Vagina (tissue), 2 donors: ENCODE measurements at places on chromosomes 4 and X.

- no peaks in the 10 kb centered on the region for H3K27me3 ChIP-seq
- H3K27ac ChIP-seq = no peak overlapping the region
- peaks cover 4% of the 10 kb centered on the region for H3K4me1 ChIP-seq
Measured at GRCh38 chr4:11585506-11585905, 156.8 kb upstream of the HS3ST1 start.

GRCh38 chrX:1170243-1170642, 42.2 kb downstream of the CRLF2 start:
- no peak overlapping the region for H3K4me3 ChIP-seq
- H3K36me3 ChIP-seq = no peaks in the 10 kb centered on the region
- H3K27me3 ChIP-seq = no peaks in the 10 kb centered on the region
- DNase-seq = no peak
- H3K4me1 ChIP-seq = no peaks in the 10 kb centered on the region

DNA sequence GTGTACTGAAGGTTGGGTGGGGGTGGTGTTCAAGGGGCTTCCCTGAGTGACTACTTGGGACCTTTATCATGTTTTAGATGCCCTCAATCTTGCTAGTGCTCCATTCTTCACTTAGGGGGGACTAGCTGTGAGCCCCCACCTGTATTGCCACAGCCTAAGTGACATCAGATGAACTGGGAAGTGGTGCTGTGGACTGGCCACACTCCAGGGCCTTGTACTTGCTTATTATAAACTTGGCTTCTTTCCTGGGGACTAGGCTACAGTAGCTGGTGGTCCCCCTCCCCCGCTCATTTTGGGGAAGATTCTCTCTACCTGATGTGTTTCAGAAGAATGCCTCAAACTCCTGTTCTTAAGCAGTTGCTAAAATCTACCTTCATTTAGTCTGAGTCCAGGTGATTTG, 46.7 kb upstream of the WDR1 start:
- DNase-seq = no peak
- no peaks in the 10 kb centered on the region for H3K4me1 ChIP-seq
- H3K36me3 ChIP-seq = no peaks in the 10 kb centered on the region
- H3K27me3 ChIP-seq = no peaks in the 10 kb centered on the region

- no peak overlapping the region for H3K4me3 ChIP-seq
- no peaks in the 10 kb centered on the region for H3K4me1 ChIP-seq
- no peak overlapping the region for H3K27ac ChIP-seq
- H3K27me3 ChIP-seq = no peaks in the 10 kb centered on the region
- H3K36me3 ChIP-seq = no peaks in the 10 kb centered on the region
Measured at GRCh38 chrX:122134291-122134690, 1049.8 kb upstream of the GRIA3 start.

GRCh38 chr4:113433536-113434246, 327.8 kb downstream of the CAMK2D start:
- DNase-seq = no peak
- peaks cover 40% of the 10 kb centered on the region for H3K4me1 ChIP-seq
- no peaks in the 10 kb centered on the region for H3K27me3 ChIP-seq
- no peak overlapping the region for H3K4me3 ChIP-seq
- no peak overlapping the region for H3K27ac ChIP-seq

DNA sequence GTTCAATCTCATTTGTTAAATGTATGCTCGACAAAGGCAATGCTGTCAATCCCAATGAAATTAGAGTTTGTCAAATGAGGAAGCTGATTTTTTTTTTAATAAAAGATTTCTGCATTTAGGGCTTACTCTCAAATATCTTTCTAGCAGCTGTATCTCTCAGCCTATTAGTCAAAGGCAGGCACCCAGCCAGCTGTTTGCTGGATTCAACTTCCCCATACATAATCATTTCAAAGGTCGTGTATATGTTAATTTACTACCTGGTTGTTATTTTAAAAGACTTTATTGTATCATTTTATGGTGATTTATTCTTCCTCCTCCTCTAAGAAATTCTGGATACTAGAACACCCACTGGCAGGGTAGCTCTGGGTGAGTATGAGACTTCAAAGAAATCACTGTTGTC, 27.1 kb downstream of the RAI2 start:
- no peak overlapping the region for H3K4me3 ChIP-seq
- H3K27me3 ChIP-seq = no peaks in the 10 kb centered on the region
- no peak for DNase-seq
- no peaks in the 10 kb centered on the region for H3K36me3 ChIP-seq

DNA sequence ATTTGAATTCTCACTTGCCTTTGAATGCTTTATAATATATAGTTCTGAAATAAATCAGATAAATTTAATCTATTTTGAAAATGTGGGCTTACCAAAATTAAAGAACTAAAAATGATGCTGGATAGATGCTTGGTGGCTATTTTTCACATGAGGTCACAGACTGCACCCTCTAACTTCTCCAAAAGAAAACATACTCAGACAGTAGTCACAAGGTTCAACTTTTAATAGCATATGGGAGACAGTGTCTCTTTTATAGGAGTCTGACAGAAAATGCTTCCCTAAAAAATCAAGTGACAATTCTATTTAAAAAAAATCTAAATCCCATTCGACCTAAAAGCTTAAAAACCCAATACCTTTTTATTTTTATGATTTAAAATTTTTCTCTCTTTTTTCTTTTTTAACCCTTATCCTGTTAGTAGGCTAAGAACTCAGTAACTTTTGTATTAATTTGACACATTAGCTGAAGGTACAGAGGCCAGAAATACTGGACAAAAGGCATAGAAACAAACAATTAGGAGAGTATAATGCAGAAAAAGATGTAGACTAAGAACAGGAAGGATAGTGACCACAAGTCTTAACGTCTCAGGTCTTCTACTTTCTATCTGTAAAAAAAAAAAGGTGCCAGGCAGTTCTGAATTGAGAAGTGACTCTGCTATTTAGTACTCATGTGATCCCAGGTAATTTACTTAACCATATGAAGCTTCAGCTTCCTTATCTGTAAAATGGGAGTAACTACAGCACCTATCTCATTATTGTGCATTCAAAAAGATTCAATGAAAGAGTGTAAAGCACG, 7.6 kb downstream of the TIGD4 start:
- H3K4me3 ChIP-seq = no peak overlapping the region
- no peak overlapping the region for H3K27ac ChIP-seq
- no peak for DNase-seq
- no peaks in the 10 kb centered on the region for H3K36me3 ChIP-seq
- H3K27me3 ChIP-seq = no peaks in the 10 kb centered on the region

DNA sequence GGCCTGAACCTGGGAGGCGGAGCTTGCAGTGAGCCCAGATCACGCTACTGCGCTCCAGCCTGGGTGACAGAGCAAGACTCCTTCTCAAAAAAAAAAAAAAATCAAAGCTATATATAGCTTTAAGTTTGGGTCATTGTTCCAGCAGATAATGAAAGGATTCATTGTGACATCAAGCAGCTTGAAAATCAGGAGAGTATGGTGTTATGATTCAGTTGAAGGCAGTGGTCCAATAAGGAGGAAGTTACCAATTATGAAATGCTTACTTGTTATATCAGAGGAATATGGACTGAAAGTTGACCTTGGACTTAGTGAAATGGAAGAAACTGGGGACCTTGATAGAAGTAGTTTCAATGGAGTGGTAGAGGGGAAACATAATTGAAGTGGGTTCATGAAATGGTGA, 140.4 kb upstream of the MAD2L1 start:
- H3K4me1 ChIP-seq = no peaks in the 10 kb centered on the region
- no peak for DNase-seq
- H3K27ac ChIP-seq = no peak overlapping the region

DNA sequence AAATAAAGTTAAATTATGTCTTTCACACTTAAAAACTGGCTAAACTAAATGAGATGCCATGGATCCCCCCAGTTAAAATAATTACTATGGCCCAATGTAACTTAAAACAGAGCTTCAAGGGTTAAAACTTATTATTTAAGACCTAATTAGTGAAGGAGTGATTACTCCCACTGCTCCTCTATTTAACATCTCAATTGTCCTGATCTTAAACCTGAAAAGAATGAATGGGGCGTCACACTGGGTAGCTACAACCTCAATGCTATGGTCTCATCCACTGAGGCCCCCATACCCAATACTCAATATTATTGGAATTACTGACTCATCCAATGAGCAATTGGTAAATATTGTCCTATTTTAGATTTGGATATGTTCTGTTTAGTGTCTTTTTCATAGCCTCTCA, 21.1 kb upstream of the TMEM255A start:
- no peak overlapping the region for H3K27ac ChIP-seq
- no peaks in the 10 kb centered on the region for H3K36me3 ChIP-seq
- H3K27me3 ChIP-seq = no peaks in the 10 kb centered on the region
- DNase-seq = no peak

DNA sequence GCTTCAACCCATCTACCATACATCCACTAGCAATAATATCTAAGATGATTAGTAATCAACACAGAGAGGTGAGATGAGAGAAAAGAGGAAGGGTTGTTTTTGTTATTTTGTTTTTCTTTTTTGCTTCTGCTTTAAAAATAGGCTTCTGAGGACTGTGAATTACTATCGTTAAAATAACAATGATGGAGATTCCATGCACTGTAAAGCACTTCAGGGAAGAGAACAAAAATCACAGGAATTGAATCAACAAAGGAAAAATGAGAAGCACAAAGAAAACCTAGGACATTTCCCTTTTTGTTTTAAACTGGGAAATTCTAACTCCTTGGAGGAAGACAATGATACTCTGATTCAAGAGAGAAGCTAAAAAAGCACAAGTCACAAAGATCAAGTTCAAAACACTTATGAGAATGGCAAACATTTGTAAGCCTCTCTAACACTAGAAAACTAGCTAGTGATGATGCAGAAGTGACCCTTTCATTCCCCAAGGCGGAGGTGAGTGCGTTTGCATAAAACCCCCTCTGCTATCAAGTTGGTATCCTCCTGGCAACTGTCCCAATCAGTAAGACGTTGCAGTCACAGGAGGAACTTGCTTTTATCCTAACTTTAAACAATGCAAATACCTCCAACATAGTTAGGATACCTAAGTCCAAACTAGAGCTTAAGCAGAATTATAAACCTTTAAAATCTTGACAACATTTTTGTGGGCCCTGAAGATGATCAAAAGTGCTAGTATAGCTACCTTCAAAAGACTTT, 308.5 kb downstream of the CAMK2D start:
- H3K36me3 ChIP-seq = peaks cover 5% of the 10 kb centered on the region
- no peak overlapping the region for H3K27ac ChIP-seq
- peaks cover 8% of the 10 kb centered on the region for H3K4me1 ChIP-seq
- H3K4me3 ChIP-seq = no peak overlapping the region
- DNase-seq = no peak
- no peaks in the 10 kb centered on the region for H3K27me3 ChIP-seq

- H3K4me3 ChIP-seq = no peak overlapping the region
- H3K36me3 ChIP-seq = no peaks in the 10 kb centered on the region
- H3K4me1 ChIP-seq = no peaks in the 10 kb centered on the region
Measured at GRCh38 chrX:73758250-73758649, 195.3 kb downstream of the CHIC1 start.

GRCh38 chr4:163747886-163748285, 253.4 kb downstream of the TMA16 start:
- no peak for DNase-seq
- no peaks in the 10 kb centered on the region for H3K36me3 ChIP-seq
- no peak overlapping the region for H3K27ac ChIP-seq
- H3K27me3 ChIP-seq = no peaks in the 10 kb centered on the region
- no peaks in the 10 kb centered on the region for H3K4me1 ChIP-seq
- H3K4me3 ChIP-seq = no peak overlapping the region

DNA sequence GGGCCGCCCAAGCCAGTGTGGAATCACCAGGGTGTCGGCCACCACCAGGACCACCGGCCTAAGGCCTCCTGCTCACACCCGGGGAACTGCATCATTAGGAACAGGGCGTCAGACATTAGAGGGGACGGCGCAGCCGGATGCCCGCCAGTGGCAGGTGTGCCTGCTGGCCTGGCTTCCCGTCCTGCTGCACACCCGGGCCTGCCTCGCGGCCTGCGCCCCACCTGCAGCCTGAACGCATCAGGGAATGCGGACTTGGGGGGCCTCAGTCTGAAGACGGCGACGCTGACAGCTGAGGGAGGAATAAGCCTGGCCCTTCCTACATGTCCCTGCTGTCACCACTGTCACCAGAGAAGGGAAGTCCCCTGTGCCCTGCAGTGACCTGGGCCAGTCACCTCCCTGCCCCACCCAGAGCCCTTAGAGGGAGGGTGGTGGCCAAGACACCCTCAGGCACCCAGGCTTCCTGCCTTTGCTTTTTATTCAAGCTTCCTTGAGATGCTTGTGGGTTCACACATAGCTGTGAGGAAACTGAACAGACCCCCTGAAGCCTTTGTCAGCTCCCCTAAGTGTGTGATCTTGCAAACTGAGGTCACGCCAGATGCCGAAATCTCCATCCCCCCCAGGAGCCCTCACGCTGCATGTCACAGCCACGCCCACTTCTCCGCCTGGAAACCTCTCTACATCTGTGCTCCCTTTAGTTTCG, 3.2 kb downstream of the DGKQ start:
- H3K27ac ChIP-seq = no peak overlapping the region
- no peak overlapping the region for H3K4me3 ChIP-seq
- H3K4me1 ChIP-seq = peaks cover 43% of the 10 kb centered on the region

GRCh38 chr4:174375422-174375821, 91.7 kb downstream of the CEP44 start:
- no peak for DNase-seq
- no peak overlapping the region for H3K27ac ChIP-seq
- no peak overlapping the region for H3K4me3 ChIP-seq
- H3K36me3 ChIP-seq = no peaks in the 10 kb centered on the region

DNA sequence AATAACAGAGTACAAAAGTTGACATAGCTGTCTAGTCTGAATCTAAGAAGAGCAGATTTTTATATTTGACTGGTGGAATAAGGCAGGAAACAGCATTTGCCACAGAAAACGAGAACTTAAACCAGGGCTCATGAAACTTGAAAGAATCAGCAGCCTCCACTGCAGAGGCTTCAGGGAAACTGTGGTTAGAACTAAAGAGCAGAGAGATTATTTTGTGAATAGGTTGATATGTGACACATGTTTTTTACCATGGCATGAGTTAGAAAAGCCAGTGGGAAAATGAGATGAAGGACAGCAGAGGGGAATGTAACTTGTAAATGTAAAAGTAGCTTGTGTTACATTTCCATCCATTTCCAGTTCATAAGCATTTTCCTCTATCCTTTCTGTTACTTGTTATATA, 63.7 kb upstream of the CAMK2D start:
- H3K27ac ChIP-seq = no peak overlapping the region
- no peak overlapping the region for H3K4me3 ChIP-seq
- DNase-seq = no peak
- H3K27me3 ChIP-seq = no peaks in the 10 kb centered on the region
- H3K36me3 ChIP-seq = no peaks in the 10 kb centered on the region

- H3K4me3 ChIP-seq = no peak overlapping the region
- H3K27ac ChIP-seq = no peak overlapping the region
- H3K36me3 ChIP-seq = no peaks in the 10 kb centered on the region
- DNase-seq = no peak
- H3K4me1 ChIP-seq = no peaks in the 10 kb centered on the region
Measured at GRCh38 chrX:53678667-53679066, 7.9 kb downstream of the HUWE1 start.

- no peak overlapping the region for H3K4me3 ChIP-seq
- H3K27me3 ChIP-seq = no peaks in the 10 kb centered on the region
- no peaks in the 10 kb centered on the region for H3K4me1 ChIP-seq
- H3K27ac ChIP-seq = no peak overlapping the region
- no peak for DNase-seq
- no peaks in the 10 kb centered on the region for H3K36me3 ChIP-seq
Measured at GRCh38 chrX:5233830-5234229, 994.8 kb downstream of the NLGN4X start.

- DNase-seq = no peak
- no peaks in the 10 kb centered on the region for H3K36me3 ChIP-seq
- peaks cover 68% of the 10 kb centered on the region for H3K4me1 ChIP-seq
- H3K27me3 ChIP-seq = no peaks in the 10 kb centered on the region
- H3K27ac ChIP-seq = no peak overlapping the region
Measured at GRCh38 chrX:53284684-53285447, 3.5 kb upstream of the IQSEC2 start.

GRCh38 chr4:39032218-39033085, at the start of gene TMEM156:
TSS of gene TMEM156 (minus strand) at chr4:39032409. CDS start at chr4:39032313, 96 bp downstream.
- no peaks in the 10 kb centered on the region for H3K36me3 ChIP-seq
- H3K27me3 ChIP-seq = no peaks in the 10 kb centered on the region
- no peak within 1 kb of the TSS for H3K27ac ChIP-seq
- no peak within 1 kb of the TSS for H3K4me3 ChIP-seq
- no peak for DNase-seq
